ENCODE measurements at places on chromosomes 2 and 18.

- DNase-seq, result no peak
Observed at GRCh38 chr2:62928015-62928414, 122.6 kb upstream of the OTX1 start.

DNA sequence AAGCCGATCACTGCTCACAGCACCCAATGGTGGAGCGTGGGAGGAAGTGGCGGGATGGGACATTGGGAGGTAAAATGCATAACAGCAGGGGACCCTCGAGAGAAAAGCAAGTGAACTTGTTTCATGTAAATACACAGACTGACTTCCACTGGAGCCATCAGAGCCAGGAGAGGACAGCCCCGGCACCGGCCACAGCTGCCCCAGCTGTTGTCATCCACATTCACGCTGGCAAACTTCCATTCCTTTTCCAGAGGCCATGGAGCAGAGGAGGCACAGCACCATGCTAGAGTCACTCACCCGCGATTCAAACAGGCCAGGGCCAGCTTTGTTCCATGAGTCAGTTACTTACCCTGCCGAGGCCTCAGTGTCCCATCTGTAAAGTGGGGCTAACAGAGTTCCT, 610.9 kb upstream of the SALL3 start:
- no peak for DNase-seq

DNA sequence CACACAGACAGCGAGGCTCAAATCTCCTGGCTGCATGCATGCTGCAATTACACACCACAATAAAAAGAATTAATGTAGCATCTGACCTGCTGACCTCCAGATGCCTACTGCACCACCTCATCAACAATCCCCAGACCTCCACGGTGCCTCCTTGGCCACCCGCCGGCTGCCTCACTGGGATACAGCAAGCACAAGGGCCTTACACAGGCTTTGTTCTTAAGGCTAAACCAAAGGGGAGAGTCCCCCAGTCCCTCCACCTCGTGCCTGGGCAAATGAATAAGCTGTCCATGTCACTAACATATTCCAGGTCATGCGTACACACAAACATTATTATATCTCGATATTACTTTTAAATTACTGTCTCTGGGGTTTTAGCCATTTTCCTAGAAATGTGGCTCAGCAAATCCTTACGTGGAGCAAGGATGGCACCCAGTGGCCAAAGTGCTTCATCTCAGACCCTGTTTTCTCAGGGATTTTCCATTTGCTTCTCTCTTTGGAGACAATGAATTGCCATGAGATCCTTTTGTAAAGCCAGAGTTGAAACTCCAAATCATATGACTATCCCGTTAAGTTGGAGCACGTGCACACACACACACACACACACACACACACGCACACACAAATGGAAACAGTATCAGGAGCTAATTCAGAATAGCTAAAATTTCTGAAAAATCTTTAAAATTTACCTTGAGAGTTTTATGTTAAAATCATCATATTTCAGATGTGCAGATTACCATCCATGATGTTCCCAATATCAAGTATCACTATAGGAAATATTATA, 313.8 kb downstream of the PDE11A start:
- DNase-seq, result peak; percentile 30

DNA sequence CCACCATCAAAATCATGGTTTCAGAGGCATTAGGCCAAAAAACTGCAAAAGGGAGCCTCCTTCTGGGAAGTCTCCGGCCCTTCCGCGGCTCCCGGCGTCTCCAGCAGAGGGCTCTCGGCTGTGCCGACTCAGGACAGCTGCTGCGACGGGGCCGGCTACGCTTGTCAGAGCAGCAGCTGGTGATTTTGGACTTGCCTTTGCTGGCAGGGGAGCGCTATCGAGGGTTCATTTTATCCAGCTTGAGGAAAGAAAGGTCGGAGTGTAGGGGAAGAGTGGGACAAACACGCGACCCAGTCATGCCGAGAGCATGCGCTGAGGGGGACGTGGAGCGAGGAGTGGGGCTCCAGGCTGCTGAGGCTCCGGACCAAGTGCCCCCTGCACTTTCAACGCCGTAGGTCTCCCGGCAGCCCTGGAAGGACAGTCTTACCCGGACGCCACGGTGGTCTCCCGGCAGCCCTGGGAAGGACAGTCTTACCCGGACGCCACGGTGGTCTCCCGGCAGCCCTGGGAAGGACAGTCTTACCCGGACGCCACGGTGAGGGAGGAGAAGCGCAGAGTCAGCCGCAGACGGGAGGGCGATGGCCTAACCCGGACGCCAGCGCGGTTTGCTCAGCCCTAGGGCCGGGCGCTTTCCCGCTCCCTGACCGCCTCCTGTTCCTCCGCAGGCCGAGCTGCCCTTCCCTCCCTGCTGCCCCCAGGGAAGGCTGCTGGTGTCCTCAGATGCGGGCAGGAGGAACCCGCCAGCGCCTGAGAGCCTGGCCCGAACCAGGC, 21.7 kb downstream of the DDX18 start:
- DNase-seq, result peak; percentile 39

GRCh38 chr2:17363846-17364245, 154.4 kb downstream of the RAD51AP2 start:
- no peak for DNase-seq

DNA sequence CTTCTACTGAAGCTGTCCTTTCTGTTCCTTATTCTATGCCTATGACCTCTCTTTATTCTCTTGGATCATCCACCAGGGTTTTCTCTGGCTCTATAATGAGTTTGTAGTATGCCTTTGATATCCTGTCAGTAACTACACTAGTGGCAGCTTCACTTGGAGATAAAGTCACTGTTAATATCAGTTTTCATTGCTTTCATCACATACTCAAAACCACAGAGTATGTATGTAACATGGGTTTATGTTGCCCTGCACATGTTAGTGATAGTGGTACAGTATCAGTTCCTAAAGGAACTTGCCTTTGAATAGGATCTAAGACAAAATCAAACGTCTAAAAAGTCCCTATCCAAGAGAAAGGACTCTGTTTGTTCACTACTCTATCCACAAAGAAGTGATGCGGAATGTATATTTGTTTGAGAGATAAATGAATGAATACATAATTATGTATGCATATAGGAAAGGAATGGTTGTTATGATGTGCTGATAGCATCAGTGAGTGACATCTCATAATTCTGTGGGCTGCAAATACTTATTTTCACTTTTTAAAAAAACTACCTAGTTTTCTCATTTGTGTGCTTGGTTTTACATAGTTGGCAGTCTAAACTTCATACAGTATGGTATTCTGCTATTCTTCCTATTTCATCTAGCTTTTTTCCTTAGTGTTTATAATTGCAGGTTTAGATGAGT, 45.1 kb downstream of the TET3 start:
- DNase-seq, result no peak

GRCh38 chr18:43276491-43276890, 799 bp downstream of the SYT4 start:
- no peak for DNase-seq

GRCh38 chr2:160498137-160498536, 4.5 kb upstream of the RBMS1 start:
- DNase-seq, result no peak

- DNase-seq, result no peak
Observed at GRCh38 chr18:12376034-12376753, 833 bp downstream of the AFG3L2 start.

DNA sequence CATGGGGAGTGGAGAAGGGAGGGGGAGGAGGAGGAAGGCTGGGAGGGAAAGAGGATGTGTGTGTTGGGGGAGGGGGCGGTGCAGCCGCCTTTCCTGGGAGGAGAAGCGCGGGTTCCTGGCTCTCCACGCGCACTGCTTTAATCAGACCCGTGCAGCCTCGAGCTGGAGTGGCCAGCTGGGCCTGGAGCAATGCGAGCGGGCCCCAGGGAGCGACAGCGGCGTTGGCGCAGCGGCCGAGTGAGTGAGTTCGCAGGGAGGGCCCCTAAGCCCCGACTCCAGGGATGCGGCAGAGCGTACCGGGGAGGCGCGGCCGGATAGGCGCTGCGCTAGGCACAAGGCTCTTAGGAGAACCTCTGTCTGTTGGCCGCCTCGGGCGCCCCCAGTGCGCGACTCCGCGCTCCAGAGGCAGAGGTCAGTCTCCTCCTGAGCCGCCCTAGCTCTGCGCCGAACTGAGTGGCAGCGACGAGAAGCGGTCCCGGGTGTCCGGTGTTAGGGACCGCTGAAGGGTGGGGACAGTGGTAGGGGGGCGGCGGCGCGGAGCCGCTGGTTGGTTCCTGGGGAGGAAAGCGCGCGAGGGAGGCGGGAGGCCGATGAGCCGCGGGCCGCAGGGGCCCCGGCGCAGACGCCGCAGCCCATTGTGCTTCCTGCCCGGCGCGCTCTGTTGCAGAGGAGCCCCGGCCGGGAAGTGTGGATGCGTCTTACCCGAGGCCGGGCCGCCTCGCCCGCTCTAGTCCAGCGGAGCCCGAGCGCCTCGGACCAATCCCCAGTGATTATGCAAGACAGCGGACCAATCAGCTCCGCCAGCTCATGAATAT, 455 bp upstream of the DLX1 start:
- DNase-seq, result peak; percentile 64

- no peak for DNase-seq
Observed at GRCh38 chr2:235472443-235472842, 21.4 kb upstream of the AGAP1 start.

DNA sequence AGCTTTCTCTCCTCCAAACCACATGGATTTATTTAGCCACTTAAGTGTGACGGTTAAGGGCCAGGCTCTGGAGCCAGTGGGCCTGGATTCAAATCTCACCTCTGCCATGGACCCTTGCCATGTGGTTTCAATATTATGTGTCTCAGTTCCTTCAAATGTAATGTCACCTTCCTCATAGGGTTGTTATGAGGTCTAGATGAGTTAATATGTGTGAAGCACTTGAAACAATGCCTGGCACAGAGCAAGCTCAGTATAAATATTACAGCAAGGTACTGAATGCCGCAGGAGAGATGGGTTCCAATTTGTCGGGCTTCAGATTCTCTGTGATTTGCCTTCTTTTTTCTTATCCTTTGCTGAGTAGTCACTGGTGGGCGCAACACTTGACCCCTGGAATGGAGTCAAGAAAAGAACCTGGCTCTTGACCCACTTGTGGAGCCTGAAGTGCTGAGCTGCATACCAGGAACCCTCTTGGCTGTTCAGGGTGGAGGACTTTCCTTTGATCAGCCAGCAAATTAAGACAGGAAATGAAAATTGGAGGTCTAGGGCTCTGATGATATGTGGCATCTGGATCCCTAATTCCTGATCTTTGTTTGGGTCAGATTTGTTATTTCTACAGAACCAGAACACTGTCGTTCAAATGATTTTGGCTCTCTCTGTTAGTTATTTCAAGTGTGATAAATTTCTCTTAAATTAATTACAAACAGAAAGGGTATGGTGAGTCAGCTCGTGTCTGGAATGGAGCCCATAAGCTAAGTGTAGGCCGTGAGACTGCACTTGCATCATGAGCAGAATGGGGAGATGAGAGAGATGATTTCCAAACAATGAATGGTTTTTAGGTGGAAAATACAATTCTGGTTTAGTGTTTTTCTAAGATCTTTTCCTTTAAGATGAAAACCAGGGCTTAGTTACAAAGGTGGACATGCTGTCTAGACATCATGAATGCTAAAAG, 293.0 kb downstream of the KCNS3 start:
- DNase-seq, result no peak

DNA sequence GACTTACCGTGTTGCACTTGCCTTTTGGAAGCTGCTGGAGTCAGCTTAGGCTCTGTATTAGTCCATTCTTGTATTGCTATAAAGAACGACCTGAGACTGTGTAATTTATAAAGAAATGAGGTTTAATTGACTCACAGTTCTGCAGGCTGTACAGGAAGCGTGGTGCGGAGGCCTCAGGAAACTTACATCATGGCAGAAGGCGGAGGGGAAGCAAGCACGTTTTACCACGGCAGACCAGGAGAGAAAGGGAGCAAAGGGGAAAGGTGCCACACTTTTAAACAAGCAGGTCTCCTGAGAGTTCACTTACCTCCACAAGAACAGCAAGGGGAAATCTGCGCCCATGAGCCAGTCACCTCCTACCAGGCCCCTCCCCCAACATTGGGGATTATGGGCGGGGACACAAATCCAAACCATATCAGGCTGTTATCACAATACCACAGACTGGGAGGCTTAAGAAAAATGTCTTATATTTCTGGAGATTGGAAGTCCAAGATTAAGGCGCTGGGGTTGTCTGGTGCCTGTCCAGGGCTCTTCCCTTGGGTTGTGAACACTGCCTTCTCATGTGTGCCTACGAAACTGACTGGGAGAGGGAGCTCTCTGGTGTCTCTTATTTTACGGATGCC, 3.6 kb upstream of the D2HGDH start:
- no peak for DNase-seq

GRCh38 chr18:64409511-64409910, 260.6 kb upstream of the LINC00305 start:
- DNase-seq, result no peak

DNA sequence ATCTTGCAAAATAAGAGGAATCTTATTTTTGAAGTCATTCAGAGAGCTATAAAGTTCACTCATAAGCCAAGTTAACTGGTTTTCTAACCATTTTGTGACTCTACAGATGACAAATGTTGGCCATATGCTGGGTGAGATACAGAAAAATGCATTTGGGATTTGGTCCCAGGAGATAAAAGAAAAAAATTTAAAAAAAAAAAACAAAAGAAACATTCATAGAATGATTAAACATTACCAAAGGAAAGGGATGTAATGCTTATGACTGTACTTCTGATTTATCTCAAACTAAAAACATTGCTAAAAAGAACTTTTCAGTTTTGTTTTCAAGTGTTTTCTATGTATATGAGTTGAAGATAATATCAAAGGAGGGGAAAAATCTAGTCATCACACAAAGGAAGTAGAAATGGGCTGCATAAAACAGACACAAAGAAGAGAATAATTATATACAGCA, 43.1 kb downstream of the PELI1 start:
- DNase-seq, result peak; percentile 15

- DNase-seq, result no peak
Observed at GRCh38 chr2:98663511-98664090, 55.2 kb downstream of the UNC50 start.

- no peak for DNase-seq
Observed at GRCh38 chr2:72278046-72278445, 130.4 kb upstream of the CYP26B1 start.

- no peak for DNase-seq
Observed at GRCh38 chr18:76923485-76924085, 101.2 kb downstream of the ZNF236 start.

DNA sequence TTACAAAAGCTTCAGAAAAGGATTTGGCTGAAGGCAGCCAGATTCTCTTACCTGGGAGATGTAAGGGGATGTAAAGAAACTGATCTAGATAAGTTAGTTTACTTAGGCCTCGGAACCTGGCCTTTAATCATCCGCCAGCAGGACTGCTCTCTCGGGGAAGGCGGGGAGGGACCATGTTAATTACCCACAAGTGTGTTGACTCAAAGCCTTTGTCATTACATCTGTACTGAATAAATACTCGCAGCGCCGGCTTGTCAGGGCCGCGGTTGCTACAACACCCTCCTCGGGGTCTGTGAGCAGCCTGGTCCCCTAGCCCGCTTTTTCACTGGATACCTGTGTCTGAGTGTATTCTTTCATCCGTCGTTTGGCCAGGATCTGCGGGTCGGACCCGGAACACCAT, 6.7 kb downstream of the CHMP3 start:
- DNase-seq, result no peak

- no peak for DNase-seq
Observed at GRCh38 chr18:78497641-78498040, 482.0 kb upstream of the SALL3 start.

DNA sequence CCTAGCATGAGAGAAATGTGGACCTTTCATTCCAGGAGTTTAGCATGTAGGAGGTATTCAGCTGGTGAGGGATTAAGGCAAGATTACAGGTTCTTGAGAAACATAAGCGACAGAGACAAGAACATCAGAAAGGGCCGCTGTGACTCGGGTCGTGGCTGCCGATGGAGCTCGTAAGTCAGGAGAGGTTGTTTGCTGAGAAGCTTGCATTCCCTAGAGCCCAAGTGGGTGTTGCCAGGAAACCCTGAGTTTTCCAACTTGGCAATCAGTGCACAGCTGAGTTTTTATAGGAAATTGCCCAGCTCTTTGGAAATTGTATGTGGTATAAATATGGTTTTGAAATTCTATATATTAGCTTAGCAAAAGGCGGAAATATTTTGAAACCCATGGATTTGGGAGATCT, 46.4 kb upstream of the CYP1B1 start:
- DNase-seq, result no peak
